ENCODE measurements at places on chromosomes 13 and 19. TPM values are rescaled to one million over a fixed set of nuclear protein-coding genes. Genes with fewer than 3 reads are reported as not detected.

DCT gene
- 91.9 TPM for total RNA-seq

ZNF536 gene
- total RNA-seq, result 0.10 TPM

CCDC8 gene
- total RNA-seq, result 1.6 TPM

CCDC169 gene
- total RNA-seq, result 0.48 TPM

DNAAF3 gene
- 0.87 TPM for total RNA-seq

LPAR6 gene
- total RNA-seq, result 19.6 TPM

CNN1 gene
- 26.0 TPM for total RNA-seq

ANKRD24 gene
- 0.51 TPM for total RNA-seq

ELANE gene
- not detected for total RNA-seq

Measured in suprapubic skin (tissue), 4 donors.